ENCODE measurements at places on chromosomes 7 and 10.

GRCh38 chr10:127492607-127493250, 56.4 kb upstream of the NPS start:
- no peak for DNase-seq

- no peak for DNase-seq
Measured at GRCh38 chr10:77638321-77639101, 903 bp upstream of the KCNMA1 start.

- no peak for DNase-seq
Measured at GRCh38 chr7:30754315-30754877, 2.5 kb downstream of the INMT start.

DNA sequence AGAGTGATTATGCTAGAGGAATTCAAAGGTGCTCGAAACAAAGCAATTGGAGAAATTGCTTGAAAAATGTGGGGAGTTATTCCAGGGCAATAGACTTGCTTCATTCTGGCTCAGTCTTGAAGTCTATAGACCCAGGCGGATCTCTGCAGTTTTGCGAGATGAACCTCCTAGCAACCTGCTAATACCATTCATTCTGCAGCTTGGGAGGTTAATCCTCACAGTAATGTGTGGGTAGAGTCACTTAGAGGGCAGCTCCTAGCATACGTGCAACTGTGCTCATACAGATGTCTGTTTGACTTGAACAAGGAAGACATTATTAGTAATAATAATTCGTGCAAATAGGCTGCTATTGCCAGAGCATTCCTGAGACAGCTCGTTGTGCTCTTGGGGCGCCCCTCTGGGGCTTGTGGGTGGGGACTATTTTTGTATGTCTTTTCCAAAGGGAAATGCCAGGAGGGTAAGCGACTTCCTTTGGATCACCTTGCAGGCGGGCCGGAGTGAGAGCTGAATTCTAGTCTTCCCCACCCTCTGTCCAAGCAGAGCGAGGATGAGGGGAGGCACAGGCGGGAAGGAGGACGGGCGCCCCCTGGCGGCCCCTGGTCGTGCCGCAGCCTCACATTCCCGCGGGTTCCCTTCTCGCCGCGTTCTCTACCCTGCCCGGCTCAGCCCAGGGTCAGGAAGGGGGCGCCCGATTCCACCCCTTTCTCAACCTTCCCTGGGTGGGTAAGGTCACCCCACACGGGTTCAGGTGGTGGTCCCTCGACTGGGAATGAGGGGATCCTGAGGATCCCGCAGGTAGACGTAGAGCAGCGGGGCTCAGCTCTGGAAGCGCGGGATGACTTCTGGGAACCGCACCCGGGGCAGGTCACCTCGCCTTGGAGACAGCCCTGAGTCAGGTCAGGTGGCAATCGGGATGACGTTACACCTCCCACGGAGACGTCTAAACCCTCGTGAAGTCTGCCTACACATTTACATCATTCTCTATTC, 241.5 kb downstream of the PHTF2 start:
- DNase-seq, result no peak

DNA sequence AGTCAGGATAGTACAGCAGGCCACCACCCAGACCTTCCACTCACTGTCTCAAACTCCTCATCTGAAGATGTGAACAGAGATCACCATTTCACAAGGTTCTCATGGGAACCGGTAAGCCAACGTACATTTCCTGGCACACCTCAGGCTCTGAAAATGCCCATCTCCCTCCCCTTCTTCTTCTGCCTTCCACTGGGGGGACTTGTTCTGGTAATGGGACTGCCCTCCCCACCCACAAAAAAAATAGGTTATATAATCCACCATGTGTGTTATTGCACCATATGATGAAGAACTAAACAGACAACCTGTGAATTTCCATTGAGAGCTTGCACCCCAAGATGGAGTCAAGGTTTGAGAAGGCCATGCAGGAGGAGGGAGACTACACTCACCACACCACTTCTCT, 42.1 kb upstream of the IKZF1 start:
- no peak for DNase-seq

DNA sequence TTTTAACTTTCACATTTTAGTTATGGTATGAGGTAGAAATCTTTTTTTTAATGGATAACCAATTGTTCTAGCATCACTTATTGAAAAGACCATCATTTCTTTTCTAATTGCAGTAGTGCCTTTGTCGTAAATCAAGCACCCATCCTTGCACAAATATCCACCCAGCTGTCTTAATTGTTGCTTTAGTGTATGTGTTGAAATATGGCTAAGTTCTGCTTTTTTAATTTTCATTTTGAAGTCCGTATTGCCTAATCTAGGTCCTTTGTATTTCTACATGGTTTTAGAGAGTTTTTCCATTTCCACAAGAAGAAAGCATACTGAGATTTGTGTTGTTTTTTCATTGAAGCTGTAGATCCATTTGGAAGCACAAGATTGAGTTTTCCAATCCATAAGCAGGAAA, 259.6 kb upstream of the SEMA3E start:
- DNase-seq, result no peak

- no peak for DNase-seq
Measured at GRCh38 chr7:120919466-120919865, 31.1 kb upstream of the ING3 start.
